Hematopoietic multipotent progenitor cell treated with erythropoietin and hydrocortisone succinate and interleukin-3 and kit ligand, for 6 days (in vitro differentiated cells): ENCODE measurements at places on chromosomes 5 and 9.
A peak's percentile ranks its signal among the peaks of the same experiment; 100 is the strongest.

GRCh38 chr9:3532158-3532557 is 6.4 kb upstream of the RFX3 start:
- no peak for DNase-seq

GRCh38 chr9:121744002-121744686 is 92.7 kb downstream of the DAB2IP start:
- peak; percentile 88 for DNase-seq

DNA sequence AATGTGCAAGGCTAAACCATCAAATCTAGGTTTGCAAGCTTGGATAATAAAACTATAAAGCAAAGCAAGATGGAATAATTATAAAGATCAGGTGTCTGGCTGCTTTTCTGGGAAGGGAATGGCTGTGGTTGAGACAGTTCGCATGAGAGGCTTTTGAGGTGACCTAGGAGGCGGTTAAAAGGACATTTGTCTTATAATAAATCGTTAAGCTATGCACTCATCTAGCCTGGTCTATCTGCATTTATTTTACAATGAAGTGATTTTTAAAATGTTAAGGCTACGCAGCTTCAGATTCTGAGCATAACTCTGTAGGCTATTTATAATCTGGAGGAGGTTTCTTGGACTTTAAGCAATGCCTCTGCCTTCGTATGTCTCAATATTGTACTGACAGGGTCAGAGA is 29.4 kb upstream of the MAN2A1 start:
- no peak for DNase-seq

DNA sequence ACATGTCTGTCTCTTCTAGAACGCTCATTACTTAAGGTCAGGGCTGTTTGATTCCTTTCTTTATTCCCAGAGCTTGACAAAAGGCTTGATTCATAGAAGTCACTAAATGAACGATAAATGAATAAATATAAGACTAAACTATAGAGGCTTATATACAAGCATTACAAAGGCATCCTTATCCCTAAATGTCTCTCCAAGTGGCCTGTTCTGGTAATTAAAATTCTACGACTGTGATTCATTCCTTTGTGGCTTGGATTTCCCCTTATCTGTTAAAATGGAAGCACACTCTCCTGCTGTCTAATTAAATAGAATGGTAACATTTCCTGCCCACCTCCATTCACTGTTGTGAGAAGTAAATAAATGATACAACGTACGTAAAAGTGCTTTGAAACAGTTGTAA is 49.5 kb downstream of the C7 start:
- no peak for DNase-seq

DNA sequence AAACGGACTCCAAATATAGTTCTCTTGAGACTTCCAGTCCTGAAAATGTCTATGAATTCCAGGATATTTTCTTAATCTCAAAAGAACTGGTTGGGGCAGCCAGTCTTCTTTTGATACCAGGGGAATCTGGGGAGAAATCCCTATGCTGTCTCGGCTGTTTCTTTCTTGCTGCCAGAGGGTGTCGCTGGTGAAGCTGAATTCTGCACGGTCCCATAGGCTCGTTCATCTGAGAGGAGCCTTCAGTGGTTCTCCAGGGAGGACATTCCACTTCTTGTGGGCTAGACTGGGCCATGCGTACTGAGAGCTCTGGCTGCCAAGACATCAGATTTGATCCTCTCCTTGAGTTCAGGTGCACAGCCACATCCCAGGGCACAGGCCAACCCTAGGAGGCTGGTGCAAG is 155.0 kb upstream of the CLINT1 start:
- DNase-seq: peak; percentile 18

DNA sequence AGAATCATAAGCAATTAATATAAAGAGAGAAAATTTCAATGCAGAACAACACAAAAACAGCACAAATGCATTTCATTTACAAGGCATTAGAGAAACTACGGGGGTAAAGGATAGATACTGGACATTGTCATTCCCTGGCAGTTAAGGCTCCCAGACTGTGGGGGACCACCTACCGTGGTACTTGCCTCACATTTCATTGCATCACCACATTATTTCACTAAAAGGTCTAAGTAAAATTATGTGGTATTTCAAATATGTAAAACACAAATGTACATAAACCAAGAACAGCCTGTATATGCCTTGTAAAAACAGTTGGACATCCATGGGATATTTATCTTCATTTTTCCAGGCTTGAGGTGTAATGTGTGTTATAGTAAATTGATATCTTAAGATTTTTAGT is 571.2 kb upstream of the ZNF462 start:
- no peak for DNase-seq

DNA sequence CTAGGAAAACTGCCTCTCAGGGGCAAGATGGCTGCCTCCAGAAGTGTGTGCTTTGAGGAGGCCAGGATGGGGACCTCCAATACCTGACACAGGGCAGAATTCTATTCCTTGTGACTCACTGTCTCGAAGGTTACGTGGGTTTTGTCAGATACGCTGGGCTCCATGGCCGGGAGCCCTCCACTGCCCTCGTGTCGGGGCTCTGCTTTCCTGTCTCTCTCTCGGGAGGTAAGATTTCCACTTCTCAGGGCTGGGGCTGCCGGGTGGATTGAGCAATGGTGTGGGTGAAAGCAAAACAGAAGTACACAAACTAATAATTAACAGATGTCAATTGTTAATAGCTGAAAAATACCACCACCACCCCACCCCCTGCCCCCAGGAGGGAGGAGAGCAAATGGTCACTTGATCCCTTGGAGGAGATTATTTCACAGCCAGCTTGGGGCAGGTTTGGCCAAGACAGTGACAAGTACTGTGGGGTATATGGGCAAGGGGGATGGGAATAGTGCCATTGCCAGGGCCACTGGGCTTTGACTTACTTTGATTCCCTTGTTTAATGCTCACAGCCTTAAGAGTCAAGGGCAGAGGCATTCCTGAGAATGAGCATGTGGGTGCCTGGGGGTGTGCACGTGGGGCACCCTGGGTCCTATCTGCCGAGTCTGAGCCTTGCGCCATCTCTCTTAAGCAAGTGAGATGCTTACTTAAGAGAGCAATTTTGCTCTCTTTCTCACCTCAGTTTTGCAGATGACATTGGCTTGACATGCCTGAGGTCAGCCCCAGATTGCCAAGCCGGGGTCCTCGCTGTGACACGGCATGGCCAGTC is 28.8 kb upstream of the DAB2IP start:
- no peak for DNase-seq

GRCh38 chr5:73419465-73420390 is 28.8 kb downstream of the FOXD1 start:
- no peak for DNase-seq

GRCh38 chr5:1772634-1773033 is 27.0 kb downstream of the MRPL36 start:
- DNase-seq: no peak

GRCh38 chr5:88882276-88883038 is 527 bp downstream of the MEF2C start:
- DNase-seq: peak; percentile 53

DNA sequence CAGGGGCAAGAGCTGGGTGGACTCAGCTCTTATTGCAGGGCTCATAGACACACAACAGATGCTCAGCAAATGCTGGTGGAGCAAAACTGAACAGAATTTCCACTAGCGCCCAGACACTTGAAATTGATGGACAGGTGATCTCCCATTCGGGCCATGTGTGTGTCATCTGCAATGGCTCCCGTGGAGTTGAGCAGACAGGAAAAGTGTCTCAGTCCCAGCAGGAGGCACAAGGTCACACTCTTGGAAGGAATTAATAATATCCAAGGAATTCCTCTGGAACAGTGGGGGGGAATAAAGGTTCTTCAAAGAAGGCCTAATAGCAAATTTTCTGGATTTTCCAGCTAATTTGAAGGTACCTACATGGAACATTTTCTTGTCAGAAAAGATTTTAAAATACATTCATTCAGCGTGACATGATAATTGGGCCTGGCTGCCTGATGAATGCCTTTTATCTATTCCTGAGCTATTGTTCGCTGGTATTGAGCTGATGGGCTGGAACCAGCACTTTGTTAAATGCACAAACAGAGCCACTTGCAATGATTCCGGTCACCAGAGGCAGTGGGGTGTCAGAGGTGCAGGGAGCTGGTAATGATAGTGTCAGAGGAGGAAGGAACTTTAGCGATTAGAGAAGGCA is 31.5 kb upstream of the ALDH1B1 start:
- DNase-seq: no peak

DNA sequence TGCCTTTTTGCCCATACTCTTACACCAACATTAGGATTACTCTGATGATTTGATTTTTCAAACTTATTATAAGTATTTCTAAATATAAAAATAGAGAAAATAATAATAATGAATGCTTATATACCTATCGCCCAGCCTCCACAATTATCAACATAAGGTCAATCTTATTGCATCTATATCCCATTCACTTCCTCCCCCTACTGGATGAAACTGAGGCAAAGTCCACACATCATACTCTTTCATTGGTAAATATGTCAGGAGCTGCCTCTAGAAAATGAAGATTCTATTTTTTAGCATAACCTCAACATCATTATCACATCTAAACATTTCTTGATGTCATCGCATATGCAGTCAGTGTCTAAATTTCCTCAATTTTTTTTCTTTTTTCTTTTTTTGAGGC is 44.3 kb downstream of the SH3RF2 start:
- no peak for DNase-seq

DNA sequence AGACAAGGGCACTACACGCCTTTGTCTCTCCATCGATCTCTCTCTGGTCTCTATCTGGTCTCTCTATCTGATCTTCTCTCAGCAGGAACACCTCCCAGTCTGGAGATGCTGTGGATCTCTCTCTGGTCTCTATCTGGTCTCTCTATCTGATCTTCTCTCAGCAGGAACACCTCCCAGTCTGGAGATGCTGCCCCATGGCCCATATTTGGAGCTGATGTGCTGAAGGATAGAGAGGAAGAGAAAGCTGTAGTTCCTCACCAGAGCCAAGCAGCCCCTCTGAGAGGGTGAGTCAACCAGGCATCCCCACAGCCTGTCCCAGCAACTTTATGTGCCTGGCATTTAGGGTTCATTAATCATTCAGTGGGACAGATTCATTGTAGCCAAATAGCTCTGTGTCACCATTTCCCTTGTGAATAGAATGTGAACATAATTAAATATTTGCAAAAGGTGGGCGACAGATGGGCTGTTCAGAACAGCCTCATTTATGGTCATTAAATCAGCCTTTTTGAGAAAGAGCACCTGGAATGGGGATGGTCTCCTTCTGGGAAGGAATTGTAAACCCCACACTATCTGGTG is 189.3 kb upstream of the MAST4 start:
- DNase-seq: no peak

DNA sequence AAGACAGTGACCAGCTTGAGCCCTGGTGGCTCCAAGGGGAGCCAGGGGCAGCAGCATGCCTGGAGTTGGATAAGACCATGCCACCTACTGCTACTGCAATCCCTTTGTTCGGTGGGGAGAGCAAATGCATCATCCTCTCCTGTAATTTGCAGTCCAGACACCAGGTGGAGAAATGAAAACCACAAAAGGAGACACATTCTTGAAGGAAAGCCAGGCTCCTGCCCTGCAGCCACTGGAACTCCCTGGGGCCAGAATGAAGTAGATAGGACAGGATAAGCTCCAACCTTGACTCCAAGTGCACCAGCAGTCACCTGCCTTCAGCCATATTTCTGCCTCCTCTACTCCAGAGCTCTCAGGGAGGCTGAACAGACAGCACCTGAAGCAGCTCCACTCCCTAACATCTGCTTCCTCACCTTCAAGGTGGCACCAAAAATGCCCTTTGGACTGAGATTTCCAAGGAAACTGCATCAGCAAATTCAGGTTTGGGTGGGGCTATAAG is 65.1 kb upstream of the IQGAP2 start:
- DNase-seq: peak; percentile 86

GRCh38 chr5:149588936-149589335 is 7.6 kb downstream of the ARHGEF37 start:
- DNase-seq: no peak

DNA sequence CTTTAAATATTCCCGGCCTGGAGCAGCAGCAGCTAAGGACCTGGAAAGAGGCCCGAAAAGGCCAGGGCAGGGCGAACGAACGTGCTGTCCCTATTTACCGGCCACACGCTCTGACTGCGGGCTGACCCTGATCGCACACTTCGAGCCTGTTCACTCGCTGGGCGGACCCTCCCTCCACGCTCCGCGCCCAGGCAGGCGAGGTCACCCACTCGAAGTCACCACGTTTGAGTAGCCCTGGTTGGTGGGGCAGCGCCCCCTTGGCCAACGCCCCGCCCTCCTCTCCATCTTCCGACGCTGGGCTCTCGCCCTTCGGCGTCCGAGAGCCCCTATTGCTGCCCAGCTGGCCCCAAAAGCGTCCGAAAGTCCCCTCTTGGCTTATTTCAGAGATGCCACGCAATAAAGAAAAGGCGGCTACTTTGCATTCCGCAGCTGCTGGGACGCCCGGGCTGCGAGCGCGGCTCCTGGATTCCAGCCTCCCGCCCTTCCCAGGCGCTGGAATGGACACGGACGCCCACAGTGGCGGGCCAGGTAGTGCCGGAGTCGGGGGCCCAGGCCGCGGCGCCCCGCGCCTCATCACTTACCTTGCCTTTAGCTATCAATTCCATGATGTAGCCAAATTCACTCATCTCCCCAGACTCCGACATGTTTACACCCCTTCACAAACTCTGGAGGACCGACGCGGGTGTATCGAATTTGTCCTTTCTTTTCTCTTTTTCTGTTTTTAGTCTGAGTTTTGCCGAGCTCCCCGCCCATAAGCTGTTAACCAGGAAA is 9.9 kb upstream of the TRIM36 start:
- DNase-seq: no peak

DNA sequence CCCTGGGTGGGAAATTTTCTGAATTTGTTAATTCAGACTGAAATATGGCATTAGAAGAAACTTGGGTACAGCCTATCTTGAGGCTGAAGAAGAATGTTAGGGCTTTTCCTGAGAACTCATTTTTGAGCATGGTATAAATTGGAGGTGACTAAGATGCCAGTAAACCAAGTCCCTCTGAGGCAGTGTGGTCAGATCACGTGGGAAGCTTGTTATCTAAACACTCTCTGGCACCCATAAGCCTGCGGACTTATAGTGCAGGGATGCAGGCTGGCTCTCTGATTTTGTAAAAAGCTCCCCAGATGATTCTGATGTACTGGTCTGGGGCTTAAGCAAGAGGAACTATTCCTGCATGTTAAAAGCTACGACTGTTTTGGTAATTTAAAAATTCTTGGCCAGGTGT is 34.3 kb downstream of the MTMR12 start:
- peak; percentile 85 for DNase-seq
